ENCODE measurements at places on chromosomes 1 and 21.
A peak's percentile ranks its signal among the peaks of the same experiment; 100 is the strongest.

GRCh38 chr1:157410457-157410856 is 141.9 kb downstream of the FCRL5 start:
- no peak for DNase-seq

GRCh38 chr1:33331444-33332356 is 10.8 kb upstream of the A3GALT2 start:
- no peak for DNase-seq

- DNase-seq: no peak
Measured at GRCh38 chr1:27755865-27756264, 17.2 kb upstream of the STX12 start.

GRCh38 chr1:205313563-205314308 is 7.8 kb downstream of the NUAK2 start:
- peak; percentile 76 for DNase-seq

DNA sequence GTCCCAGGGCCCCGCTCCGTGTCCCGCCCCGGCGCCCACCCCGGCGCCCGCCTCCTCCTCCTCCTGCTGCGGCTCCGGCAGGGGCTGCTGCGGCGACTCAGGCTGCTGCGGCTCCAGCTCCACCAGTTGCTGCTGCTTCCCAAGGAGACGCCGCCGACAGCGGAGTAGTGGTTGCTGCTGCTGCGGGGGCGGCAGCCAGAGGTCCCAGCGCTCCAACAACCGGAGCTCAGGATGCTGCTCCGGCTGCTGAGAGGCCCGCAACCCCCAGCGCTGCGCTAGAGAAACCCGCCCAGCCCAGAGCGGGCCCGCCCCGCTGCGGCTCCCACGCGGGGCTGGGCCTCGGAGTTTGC is 1.1 kb downstream of the CRCT1 start:
- peak; percentile 31 for DNase-seq

GRCh38 chr1:59598120-59598440 is 216.7 kb upstream of the HOOK1 start:
- no peak for DNase-seq

DNA sequence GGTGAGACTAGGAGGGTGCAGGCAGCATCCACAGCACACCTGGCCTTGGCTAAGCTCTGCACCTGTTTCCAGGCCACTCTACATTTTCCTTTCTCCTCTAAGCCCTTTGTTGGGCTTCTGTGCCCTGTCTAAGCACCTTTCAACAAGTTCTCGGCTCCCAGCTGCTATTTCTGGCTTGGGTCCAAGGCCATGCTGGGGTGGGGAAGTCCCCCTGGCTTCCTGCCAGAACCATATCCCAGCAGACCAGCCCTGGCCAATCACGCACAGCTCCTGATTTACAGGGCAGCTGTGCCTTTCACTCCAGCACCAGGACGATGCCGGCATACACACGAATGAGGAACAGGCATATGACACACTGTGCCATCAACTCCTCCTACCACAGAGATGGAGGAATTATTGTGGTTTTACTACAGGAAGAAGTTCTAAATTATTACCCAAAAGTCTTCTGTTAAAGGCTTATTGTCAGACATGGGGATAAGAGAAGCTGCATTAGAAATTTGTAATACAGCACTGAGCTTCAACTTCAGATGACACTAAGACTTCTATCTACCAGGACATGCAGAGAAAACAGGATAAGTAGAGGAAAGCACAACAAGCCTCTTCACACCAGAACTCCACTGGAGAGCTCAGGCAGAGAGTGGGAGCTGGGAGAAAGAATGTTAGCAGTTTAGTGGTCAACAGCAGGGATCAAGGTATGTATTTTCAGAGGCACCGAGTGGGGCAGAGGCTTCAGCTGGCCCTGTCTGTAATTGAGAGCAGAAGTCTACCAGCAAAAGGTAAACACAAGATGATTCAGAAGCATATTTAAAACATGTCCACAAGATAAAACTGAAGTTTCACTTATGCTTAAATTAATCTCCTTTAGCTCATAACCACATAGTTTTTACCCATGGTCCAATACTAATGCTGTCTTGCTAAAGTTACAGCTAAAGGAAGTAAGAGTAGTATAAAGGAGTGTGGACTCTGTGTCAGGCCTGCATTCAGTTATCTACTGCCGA is 37.4 kb downstream of the TRIT1 start:
- peak; percentile 49 for DNase-seq

DNA sequence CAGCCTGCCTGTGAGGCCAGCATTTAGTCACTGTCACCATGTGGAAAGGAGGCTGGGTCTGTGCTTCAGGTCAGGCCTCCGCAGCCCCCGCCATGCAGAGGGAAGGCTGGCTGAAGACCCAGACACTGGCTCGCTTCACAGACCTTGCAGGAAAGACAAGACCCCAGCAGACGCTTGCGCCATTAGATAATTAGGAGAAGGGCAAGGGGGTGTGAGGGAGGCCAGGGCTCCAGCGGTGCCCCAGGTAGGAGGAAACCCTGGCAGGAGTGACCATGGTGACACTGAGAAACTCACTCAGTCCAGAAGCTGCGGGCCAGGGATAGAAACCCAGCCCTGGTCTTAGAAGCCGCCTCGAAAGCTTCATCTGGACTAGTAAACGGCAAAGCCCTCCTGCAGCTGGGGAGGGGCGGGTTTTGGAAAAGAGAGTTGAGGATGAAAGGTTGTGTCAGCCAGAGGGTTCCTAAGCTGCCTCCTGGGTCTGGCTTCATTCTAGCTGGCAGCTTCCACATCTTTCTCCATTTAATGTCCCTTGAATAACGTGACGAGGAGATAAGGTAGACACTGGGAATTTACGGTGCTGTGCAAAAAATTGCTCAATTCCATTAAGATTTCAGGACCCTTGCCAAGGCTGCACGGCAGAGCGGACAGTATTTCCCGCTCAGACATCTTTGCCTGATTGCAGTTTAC is 294.1 kb upstream of the VAMP3 start:
- no peak for DNase-seq

GRCh38 chr1:60031146-60031545 is 42.4 kb downstream of the C1orf87 start:
- no peak for DNase-seq

GRCh38 chr1:109267743-109268300 is 15.1 kb downstream of the PSRC1 start:
- DNase-seq: no peak

GRCh38 chr1:174060090-174060489 is 37.9 kb upstream of the RC3H1 start:
- DNase-seq: no peak

DNA sequence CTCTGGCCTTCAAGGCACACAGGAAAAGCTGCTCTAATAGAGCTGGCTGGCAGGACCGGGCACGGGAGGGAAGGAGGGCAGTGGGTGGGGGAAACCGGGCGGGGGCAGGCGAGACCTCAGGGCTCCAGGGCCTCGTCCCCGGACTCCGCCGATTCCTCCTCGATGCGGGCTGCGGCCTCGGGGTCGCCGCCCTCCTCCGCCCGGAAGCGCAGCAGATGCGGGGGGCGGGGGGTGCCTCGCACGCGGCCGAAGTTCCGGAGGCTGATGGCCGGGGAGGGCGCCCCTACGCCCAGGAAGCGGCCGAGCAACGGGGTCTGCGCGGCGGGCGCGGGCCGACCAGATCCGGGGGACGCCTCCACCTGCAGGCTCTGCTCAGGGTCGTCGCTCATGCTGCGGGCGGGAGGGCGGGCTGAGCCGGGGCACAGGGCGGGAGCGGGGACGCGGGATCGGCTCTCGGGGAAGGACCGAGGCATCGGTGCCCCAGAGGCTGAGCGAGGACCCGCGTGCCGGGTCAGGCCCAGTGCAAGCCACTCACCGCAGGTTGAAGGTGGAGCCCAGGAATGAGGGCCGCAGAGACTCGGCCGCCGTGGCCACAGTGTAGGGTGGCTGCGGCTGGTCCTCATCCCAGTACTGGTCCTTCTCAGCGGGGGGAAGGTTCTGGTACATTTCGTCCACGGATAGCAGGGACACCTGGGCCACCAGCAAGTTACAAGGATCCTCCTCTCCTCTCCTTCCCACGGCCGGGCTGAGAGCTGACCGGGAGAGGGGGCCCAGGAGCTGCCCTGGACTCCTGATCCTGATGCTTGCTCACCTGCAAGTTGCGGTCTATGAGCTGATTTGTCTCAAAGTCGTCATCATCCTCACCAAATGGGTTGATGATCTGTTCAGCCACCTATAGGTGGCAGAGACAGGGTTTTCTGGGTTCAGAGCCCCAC is 3.6 kb downstream of the BEST4 start:
- peak; percentile 70 for DNase-seq

DNA sequence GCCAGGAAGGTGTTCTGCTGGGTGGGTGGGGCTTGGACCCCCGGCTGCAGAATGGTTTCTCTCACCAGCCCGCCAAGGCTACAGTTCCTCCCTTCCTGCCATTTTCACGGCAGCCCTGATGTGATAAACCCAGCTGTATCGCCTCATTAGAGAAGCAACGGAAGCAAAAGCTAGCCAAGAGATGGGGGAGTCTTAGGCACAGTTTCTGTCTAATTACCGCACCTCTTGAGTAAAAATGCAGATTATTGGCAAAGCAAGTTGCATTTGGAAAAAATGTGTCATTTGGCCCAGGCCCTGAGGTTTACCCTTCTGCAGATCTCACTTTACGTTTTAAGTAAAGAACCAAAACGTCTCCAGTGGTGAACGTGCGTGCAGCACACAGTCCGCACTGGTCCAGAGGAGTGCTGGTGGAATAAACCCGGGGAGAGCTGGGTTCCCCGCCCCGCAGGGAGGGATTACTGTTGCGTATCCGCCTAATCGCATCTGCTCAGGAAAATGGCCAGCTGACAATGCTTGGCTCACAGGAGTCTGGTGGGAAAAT is 109.9 kb downstream of the GALNT2 start:
- DNase-seq: peak; percentile 63

- no peak for DNase-seq
Measured at GRCh38 chr1:61088163-61088974, 6.0 kb downstream of the NFIA start.

- no peak for DNase-seq
Measured at GRCh38 chr1:41078616-41079015, 57.1 kb upstream of the SLFNL1 start.

DNA sequence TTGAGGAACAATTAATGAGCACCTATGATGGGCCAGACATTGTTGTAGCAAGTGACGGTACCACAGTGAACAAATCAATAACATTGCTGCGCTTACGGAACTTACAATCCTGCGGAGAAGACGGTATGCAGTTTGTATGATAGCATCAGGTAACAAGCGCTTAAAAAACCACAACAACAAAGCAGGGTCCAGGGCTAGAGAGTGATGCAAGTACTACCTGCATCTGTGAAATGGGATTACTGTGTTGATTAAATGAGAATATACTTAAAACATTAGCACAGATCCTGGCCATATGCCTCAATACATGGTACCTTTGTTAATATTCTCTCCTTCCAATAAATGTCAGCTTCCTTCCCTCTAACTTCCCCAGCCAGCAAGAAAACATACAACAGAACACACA is 110.6 kb upstream of the ADAR start:
- no peak for DNase-seq

DNA sequence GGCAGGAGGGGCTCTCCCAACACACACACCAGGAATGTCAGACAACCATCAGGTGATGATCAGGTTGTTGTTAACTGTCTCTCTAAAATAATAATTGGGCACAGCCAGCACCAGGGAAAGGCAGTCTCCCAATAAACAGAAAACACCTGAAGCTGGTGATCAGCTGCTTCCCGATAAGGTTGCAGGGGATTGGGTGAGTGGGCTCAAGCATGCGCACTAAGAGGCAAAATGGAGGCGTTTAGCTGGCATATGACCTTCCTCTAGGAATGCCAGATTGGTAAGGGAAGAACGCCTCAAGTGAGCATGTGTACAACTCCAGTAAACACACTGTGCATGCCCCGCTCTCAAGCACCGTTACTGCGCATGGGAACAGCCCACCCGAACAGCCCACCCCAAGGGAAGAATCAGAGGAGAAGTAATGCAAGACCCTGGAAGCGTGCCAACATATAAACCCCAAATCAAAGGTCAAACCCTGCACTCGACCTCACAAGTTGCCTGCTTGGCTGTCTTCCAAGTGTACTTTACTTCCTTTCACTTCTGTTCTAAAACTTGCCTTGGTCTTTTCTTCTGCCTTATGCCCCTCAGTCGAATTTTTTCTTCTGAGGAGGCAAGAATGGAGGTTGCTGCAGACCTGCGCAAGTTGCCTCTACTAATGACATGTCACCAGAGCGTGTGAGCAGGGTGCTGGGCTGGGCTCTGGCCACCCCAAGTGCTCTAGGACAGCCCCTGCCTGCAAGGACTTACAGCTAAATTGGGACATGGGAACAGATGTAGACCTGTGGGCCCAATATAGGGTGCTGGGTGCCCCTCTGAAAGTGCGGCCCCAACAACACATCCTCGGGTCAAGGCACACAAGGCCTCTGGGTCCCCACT is 200.8 kb downstream of the RHOU start:
- no peak for DNase-seq

- no peak for DNase-seq
Measured at GRCh38 chr1:66618390-66618789, 84.4 kb downstream of the SGIP1 start.

GRCh38 chr1:67535474-67535873 is 105.3 kb upstream of the SERBP1 start:
- DNase-seq: no peak

DNA sequence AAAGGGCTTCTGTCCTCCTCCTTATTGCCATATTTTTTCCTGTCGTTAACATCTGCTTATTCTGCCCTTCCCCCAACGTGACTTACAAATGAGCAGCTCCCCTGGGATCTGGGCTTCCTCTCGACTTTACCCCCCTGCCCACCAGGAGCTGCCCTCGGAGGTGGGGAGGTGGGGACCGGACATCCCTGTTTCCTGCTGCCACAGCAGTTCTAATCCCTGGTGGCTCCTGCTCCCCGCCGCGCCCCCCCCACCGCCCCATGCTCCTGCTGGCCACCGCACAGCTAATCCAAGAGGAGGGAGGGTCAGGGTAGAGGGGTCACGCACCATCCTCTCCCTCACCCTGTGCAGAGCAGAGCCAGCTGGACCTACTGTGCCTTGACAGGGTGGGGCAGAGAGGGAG is 4.4 kb upstream of the SLC27A3 start:
- no peak for DNase-seq

- DNase-seq: peak; percentile 37
Measured at GRCh38 chr1:209202830-209203532, 380.5 kb upstream of the CAMK1G start.

GRCh38 chr1:113903501-113904292 is 902 bp downstream of the AP4B1 start:
- DNase-seq: peak; percentile 26

DNA sequence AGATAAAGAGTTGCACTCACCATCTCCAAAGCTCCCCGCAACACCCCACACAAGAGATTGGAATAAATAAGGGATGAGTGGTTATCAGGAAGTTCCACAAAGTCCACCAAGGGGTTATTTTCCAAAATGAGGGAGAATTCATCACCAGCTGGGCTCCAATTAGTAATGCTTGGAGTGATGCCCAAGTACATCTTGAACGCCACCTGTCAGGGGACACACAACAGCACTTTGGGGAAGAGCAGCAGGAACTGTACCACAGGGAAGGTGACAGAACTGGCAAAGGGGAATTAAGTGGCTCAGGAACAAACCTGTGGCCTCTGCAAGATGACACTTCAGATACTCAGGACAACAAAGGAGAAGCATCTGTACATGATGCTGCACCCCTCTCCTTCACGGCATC is 11.5 kb downstream of the TRAPPC3 start:
- DNase-seq: no peak

DNA sequence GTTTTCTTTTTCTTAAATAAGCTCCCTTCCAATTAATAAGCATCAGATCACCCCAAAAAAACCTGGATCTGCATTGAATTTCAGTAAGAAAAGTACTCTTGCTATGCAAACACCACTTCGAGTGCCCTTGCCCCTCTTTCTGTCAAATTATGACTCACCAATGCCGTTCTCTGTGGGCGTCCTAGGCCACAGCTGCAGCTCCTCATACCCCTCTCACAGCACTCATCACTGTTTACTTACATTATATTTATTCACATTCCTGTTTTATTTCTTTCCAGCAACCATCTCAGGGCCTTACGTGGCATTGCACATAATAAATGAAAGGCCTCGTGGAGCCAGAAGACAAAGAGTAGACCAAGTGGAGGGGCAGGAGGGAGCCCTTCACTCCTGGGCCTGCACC is 99.1 kb upstream of the CTTNBP2NL start:
- DNase-seq: no peak

Measured in right kidney (tissue), 9 donors.